ENCODE measurements at places on chromosomes 4 and X.

DNA sequence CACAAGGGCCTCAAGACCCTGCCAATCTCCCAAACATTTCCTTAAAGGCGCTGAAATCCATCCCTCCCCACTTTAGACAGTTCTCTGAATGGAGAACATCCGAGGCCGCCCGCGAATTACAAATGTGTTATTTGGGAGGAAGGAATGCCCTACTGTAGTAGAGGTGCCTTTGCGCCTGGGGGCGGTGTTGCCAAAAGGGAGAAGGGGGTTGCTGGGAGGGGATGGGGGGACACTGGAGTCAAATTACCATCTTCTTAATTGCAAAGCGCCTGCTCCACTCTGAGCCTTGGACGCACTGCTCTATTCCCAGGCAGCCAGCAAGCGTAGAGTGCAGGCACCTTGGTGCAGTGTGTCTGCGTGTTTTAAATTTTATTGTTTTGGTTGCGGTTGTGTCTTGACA lies 2.7 kb downstream of the TMEM255A start:
- DNase-seq, result no peak

DNA sequence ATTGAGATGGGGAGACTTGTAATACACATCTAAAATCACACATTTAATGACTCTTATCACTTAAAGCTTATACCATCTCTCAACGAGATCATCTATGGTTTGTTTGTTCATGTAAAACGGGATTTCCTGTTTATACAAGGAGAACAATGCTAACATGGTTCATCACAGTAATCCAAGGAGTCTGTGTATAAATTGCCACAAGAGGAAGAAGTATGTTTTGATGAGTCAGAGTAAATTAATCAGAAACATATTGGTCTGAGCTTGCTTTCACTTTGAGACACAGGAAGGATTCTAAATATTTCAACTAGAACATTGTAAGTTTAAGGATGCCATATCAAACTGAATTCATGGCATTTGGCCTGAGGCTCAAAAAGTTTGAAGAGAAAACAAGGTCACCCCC lies 594.1 kb downstream of the GLUD2 start:
- DNase-seq, result no peak

DNA sequence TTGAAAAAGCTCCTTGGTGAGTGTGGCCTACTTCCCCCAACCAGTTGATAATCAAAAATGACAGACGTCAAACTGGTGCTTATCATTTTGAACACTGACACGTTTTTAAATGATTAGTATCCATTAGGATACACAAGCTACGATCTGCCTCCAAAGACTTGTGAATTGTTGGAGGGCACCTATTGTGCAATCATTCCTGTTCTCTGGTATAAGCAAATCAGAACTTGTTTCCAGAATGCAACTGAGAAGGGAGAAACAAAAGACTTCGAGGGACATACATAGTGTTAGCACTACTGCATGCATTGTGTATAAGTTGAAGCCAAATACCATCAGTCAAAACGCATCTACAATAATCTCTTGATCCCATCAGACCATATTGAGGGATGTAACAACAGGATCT lies 11.6 kb downstream of the NPY2R start:
- DNase-seq, result no peak

GRCh38 chr4:140049024-140049848 lies 104.7 kb downstream of the MAML3 start:
- DNase-seq, result peak; percentile 86

GRCh38 chrX:135295944-135296305 lies 13.4 kb upstream of the ETDC start:
- DNase-seq, result no peak

- no peak for DNase-seq
Observed at GRCh38 chr4:14636563-14636962, 365.7 kb upstream of the CPEB2 start.

DNA sequence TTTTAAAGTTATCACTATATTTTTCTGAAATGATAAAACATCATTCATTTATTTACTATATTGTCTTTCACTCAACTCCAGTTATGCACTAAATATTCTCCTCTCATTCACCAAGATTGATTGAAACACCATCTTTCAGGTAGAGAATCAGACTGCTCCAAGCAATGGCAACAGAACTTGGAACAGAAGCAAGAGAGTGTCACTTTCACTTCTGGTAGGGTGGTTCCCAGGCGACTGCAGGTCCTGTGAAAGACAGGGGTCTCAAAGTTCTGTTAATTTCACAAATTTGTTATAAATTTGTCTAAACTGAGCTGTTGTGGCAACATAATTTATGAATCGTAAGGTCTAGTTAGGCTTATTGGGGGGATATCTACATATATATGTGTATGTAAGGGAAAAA lies 47.8 kb downstream of the RHOH start:
- DNase-seq, result no peak

DNA sequence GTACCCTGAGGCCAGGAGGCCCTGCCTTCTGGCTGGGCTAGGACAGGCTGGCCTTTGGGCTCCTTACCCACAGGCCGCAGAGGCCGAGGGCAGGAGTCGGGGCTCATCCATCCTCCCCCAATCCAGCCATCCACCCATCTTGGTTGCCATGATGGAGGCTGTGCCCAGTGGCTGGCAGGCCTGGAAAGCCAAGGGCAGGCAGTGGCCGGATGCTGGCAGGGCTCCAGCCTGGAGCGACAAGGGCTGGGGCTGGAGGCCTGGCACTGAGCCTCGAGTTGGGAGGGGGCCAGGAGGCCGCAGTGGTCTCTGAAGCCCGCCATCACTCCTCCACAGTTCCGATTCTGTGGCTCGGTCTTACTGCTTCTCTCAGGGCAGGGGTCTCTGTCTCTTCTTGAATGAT lies 8.6 kb upstream of the BGN start:
- DNase-seq, result no peak

GRCh38 chr4:15149839-15150592 lies 147.7 kb downstream of the CPEB2 start:
- DNase-seq, result peak; percentile 62

- no peak for DNase-seq
Observed at GRCh38 chr4:13597604-13598003, 29.9 kb downstream of the BOD1L1 start.

- DNase-seq, result peak; percentile 42
Observed at GRCh38 chrX:150575419-150575814, 7.0 kb downstream of the MTM1 start.

GRCh38 chr4:153140294-153140693 lies 63.9 kb upstream of the TRIM2 start:
- DNase-seq, result no peak

DNA sequence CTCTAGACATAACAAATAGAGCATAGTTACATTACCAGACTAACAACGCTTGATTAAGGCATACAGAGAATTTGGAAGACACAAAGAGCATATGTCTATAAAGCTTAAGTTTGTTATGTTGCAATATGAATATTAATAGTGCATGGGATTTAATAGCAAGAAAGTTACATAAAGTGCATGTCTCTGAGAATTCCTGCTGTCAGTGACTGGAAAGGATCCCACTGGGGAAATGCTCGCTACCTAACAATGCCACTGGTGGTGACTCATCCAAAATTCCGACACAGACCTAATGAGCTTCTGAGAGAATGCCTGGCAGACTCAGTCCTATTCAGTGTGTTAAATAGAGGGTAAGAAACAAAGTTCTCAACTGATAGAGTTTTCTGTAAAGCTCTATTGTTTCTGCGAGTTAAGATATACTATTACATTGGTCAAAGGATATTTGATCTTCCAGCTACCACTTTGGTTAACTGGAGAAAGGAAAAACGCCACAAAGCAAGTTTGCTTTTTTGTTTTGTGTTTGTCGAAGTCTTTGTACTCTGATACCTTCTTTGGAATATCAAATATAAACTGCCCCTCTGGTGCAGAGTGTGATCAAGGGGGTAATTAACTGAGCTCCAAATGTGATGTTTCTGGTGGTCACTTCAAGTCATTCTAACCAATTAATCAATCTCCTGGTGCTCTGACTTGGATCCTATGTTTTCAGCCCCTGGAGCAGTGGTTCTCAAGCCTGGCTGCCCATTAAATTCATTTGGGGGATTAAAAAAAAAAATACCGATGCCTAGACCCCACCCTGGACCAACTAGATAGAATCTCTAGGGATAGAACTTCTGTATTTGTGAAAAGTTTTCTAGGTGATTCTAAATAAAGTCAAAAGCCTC lies 107.9 kb downstream of the PALLD start:
- DNase-seq, result no peak

DNA sequence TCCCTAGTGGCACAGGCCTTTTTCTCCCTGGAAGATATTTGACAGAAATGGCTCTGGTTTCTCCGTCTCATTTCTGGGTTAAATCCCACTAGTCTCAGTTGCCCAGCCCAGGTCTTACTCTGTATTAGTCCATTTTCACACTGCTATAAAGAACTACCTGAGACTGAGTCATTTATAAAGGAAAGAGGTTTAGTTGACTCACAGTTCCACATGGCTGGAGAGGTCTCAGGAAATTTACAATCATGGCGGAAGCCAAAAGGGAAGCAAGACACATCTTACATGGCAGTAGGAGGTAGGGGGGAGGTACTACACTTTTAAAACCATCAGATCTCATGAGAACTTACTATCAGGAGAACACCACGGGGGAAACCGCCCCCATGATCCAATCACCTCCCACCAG lies 81.9 kb downstream of the FHDC1 start:
- DNase-seq, result no peak

- no peak for DNase-seq
Observed at GRCh38 chr4:159413306-159413943, 310.5 kb downstream of the RAPGEF2 start.

DNA sequence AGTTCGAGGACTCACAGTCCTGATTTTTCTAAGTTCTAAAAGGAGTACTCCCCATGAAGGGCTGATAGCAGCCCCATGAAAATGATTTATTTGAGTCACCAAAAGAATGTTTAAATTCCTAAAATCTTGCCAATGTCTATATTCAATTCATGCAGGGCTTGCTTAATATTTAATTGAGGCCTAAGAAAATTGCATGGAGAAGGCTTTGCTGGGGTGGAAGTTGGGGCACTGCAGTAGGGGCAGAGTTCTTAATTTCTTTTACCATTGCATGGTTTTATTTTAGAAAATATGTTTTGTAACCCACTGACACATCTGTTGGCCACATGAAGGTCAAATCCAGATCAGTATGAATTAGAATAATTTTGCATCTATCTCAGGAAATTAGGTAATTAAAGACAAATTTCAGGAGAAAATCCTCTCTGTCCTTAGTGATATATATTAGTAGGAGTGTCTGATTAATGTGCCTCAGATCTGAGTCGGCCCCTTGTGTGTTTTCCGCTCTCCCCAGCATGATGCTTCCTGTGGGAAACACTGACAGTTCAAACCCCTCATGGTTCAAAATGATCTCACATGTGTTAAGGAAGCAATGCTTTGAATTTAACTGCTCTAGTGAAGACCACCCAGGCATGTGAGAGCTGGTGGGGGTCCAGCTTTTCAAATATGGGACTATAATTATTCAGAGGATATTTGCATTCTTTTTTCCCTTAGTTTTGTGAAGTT lies 54.0 kb upstream of the EGFL6 start:
- no peak for DNase-seq

DNA sequence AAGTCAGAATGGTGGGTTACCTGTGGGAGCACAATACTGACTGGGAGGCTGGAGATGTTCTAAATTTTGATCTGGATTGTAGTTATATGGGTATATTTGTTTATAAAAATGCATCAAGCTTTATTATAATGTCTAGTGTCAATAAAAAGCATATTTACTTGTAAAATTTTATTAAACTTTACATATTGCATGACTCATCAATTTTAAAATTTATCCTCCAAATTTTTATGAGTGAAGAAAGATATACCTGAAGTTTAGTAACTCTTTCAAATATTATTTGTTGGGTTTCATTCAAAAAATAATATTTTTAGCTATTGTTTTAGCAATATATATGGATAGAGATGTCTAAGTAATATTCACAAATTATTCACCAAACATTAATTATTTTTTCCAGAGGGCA lies 103.0 kb downstream of the ANXA5 start:
- DNase-seq, result no peak

GRCh38 chr4:31411565-31411964 lies 691.4 kb downstream of the PCDH7 start:
- no peak for DNase-seq

- DNase-seq, result no peak
Observed at GRCh38 chr4:153197301-153197700, 6.9 kb upstream of the TRIM2 start.

GRCh38 chr4:167238226-167238625 lies 3.9 kb upstream of the SPOCK3 start:
- DNase-seq, result no peak

DNA sequence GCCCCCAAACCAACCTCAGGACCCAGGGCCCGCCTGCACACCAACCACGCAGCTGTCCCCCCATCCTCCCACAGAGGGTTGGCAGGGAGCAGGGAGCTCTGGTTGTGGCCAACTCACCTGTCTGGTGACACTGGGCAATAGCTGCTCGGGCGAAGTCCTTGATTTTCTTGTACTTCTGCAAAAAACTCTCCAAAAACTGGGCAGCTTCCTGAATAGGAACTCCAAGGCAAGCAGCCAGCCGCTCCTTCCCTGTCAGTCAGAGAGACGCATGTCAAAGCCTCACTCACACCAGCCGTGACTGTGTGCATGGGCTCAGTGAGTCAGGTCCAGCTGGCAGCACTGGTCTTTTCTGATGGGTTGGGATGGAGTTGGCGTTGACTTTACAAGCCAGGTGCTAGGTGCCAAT lies 26.4 kb downstream of the NAT8L start:
- DNase-seq, result no peak

DNA sequence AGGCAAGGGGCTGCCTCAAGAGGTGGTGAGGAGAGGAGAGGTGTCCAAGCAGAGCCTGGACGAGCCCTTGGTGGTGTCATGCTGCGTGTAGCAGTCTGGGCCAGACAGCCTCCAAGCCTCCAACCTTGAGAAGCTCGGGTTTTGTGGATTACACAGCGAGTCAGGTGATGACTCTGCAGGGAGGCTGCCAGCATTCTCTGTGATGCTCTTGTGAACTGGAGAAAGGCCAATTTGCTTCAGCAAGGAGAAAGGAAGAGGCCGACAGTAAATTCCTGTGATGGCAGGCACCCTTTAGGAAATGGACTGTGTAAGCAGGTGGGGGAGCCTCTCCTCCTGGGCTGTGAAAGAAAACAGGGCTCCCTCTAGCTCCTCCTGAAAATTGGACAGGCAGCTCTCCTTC lies 36.0 kb upstream of the CD99L2 start:
- DNase-seq, result peak; percentile 21

DNA sequence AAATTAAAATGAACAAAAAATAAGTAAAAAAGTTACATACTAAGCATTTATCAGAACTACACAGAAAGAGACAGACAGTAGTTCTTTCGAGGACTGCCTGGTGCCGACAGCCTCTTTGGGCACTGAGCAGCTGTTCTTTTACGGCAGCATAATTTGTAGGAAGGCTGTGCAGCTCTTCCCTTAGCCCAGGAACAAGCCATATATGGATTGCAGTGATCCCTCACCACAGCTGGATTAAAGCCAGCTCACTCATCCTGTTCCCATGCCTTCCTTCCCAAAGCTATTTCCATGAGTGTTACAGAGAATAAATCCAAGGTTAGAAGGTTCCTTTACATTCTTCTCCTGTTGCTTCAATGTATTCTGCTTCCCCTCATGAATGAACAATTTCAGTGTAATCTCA lies 71.7 kb downstream of the DDX60L start:
- peak; percentile 41 for DNase-seq
